ENCODE measurements at places on chromosomes 5 and 9.

GRCh38 chr9:96501633-96502538 is 51.9 kb downstream of the HABP4 start:
- DNase-seq: no peak

- no peak for DNase-seq
Observed at GRCh38 chr9:129676975-129677374, 11.5 kb downstream of the PRRX2 start.

DNA sequence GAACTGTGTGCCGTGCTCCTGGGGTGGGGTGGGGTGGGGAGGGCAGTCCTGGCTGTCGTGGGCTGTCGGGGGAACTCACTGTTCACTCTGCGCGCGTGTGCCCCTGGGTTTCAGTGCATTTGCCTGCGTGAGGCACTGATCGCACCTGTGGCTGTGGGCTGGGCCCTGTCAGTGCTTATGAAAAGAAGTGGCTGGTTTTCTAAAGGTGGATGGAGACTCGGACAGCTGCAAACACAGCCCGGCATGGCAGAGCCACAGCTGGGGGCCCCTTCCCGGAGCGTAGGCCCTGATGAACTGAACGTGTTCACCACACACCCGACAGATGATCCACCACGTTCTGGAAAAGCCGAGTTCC is 42.7 kb downstream of the NKD2 start:
- DNase-seq: no peak

DNA sequence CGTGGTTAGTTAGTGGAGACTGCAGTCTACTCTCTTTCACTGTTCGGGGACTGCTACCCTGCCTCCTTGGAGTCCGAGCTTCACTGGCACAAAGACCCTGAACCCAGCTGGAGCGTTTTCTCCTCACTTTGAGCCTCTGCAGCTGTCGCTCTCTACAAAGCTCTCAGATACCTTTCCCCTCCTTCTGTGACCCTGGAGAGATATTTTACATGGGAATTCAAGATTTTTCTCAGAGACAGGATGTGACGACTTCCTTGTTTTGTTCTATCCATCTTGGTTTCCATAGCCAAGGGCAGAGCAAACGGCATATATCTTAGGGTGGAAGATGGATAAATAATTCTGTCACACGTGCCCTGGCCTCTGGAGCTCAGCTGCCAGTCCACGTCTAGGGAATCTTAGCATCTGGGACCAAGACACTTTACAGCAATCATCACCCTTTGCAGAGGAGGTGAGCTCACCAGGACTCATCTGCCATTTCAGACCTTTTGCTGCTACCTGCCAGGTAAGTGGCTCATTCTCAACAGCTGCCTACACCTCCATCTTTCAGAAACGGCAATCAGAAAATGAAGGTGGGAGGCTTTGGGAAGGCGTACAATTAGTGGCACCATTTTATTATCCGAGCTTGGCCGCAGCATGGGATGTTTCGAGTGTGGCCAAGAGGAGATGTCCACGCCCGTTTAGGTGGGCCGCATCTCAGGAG is at the start of gene BTNL9:
BTNL9 (plus strand) TSS at position 336 of the 700 bp plus-strand sequence. CDS start 5,224 bp downstream, outside the sequence.
- DNase-seq: no peak

GRCh38 chr9:94681508-94681907 is 42.2 kb upstream of the FBP1 start:
- peak; percentile 75 for DNase-seq

DNA sequence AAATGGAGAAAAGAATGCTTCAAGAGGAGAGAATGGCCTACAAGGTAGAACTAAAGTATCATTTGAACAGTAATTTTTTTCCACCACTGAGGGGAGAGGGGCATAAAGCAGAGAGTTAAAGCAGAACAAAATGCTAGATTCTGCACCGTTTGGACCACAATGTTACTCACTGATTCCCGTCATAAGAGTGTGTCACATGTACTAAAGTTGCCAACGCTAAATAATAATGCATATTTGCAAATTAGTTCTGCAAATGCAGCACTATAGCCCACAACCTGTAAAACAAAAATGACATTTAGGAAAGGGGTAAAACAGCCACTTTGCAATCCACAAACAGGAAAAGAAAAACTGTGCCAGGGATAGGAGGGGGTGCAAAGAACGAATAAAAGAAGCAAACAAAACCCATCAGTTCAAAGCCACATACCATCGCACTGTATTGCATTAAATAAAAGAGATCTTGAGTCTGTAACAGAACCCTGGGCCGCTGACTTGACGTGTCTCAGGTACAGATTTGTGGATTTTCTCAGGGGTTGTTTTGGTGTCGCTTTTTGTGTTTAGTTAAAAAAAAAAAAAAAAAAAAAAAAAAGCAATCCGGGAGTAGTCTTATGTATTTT is 7.7 kb upstream of the NFIB start:
- no peak for DNase-seq

- no peak for DNase-seq
Observed at GRCh38 chr5:39863926-39864552, 439.3 kb upstream of the DAB2 start.

- no peak for DNase-seq
Observed at GRCh38 chr5:93145767-93146166, 435.3 kb downstream of the NR2F1-AS1 start.

GRCh38 chr5:111635151-111635902 is 121.7 kb downstream of the NREP start:
- peak; percentile 76 for DNase-seq

GRCh38 chr5:142481410-142481809 is 156.6 kb upstream of the SPRY4 start:
- DNase-seq: no peak

GRCh38 chr9:123426406-123426805 is 70.4 kb downstream of the CRB2 start:
- DNase-seq: peak; percentile 8

- DNase-seq: no peak
Observed at GRCh38 chr5:50786073-50786472, 119.6 kb downstream of the PARP8 start.

DNA sequence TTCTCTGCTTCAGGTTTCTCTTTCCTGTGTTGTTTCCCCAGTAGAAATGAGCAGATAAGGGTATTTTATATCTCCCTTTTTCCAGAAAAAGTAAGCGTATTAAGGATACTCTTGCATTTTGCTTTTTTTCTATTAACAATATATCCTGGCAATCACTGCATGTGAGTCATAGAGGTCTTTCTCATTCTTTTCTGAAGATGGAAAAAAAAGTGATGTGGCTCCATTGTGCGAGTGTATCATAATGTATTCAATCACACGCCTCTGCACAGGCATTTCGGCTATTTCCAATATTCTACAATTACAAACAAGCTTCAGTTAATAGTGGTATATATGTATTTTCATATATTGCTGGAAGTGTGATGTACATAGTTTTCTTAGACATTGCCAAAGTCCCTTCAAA is 155.9 kb downstream of the MED27 start:
- no peak for DNase-seq

DNA sequence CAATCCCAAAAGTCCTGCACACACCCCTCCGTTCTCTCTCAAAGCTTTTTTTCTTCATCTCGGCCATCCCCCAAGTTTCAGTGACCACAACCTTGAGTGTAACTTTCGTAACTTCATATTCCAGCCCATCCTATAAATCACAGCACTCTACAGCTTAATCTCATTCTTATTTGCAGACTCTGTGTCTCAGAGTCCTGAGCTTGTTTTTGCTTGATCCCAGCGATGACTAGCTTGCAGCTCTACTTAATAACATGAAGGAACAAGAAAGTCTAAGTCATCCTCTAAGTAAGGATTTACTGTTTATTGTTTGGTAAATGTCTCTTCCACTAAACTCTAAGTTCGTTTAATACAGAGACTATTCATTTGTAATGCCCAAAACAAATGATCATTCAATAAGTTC is 2.6 kb upstream of the SPDL1 start:
- DNase-seq: no peak

GRCh38 chr5:5089895-5090649 is 50.1 kb upstream of the ADAMTS16 start:
- DNase-seq: no peak

- DNase-seq: peak; percentile 18
Observed at GRCh38 chr5:135843571-135844337, 9.3 kb downstream of the SLC25A48 start.

GRCh38 chr9:126149661-126150060 is 177.0 kb upstream of the MVB12B start:
- DNase-seq: peak; percentile 35

GRCh38 chr5:10595293-10595671 is 31.4 kb downstream of the ANKRD33B start:
- no peak for DNase-seq

GRCh38 chr9:1469996-1470395 is 419.8 kb downstream of the DMRT2 start:
- no peak for DNase-seq

DNA sequence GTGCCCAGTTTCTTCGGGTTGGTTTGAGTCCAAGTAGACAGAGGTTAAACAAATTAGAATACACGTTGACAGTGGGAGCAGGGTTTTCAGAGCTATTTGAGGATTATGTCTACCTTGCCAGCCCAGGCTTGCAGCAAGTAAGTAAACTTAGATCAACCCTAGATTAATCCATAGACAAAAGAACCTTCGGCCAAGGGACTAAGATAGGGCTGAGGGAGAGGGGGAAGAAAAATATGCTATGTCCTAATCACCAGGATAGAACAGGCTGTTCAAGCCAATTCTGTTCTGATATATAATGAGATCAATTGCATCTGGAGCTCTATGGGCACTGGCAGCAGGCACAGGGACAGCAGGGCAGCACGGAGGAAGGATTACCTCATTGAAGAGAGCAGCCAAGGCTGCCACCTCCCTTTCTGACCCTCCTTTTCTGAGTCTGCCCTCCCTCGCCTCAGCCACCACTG is 377.7 kb downstream of the PIK3R1 start:
- DNase-seq: peak; percentile 87

DNA sequence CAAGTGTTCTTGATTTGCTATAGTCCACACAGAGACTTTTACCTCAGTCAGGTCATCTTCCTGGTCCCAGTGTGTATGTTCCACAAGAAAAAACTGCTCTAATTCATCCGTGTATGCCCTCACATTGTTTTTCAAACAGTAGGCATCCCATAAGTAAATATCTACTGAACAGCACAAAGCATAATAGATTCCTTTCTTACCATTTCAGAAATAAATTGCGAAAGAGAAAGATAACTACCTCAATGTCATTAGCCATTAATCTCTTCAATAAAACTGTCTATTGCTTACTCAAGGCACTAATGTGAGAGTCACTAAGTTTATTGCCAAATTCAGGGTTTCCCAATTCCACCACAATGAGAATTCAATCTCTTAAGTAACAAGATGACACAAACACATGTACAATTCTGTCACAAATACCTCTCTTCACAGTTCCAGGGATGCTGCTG is 9.6 kb downstream of the FBXW2 start:
- DNase-seq: no peak

DNA sequence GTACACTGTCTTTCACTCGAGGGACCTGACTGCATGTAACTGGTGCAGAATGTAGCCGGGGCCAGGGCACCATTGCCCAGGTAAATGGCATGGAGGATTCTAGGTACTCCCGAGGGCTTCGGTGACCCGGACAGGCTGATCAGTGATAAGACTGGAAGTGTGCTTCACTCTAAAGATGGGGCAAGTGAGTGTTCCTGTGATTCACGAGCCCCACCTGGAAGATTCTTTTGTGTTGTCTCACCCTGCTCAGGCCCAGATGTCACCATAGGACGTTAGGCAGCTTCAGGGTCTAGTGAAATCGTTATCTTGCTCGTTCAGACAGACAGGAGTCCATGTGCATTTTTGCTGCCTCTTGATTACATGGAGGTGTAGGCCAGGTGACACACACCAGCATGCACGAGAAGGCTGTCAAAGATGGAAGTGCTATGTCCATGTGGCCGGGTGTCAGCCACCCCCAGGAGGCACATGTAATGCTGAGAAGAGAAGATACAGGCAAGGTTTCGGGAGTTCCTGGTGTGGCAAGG is 73.9 kb downstream of the WNK2 start:
- DNase-seq: peak; percentile 26

DNA sequence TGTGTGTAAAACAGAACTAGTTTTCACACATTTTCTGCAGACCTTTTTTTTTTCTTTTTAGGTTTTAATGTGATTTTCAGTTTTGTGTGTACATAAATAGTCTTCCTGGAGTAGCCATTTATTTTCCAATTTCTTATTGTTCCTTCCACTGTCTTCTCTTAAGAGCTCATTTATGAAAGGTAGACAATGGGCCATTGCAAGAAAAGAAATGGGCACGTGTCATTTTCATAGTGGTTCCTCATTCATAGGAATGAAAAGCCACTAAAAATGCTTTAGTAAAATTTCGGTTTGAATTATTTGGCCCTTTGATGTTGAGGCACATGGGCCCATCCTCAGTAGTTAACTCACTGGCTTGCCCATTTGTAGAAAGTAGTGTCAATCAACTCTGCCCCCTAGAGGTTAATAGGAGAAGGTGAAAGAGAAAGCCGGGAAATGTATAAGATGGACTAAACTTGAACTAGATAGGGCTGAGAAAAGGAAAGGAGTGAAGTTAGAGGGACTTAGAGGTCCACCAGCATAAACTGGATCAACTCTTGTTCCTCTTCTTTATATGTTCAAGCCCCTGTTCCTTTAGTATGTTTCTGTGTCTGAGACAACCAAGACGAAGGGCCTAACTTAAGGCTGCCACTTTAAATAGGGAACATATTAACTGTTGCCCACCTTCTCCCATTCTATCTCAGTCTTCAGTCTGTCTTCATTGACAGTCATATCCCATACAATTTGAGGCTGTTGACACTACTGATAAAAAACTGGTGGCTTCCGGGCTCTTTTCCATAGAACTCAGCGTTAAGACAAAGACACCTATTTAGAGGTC is 72.6 kb downstream of the SMARCA2 start:
- DNase-seq: no peak

DNA sequence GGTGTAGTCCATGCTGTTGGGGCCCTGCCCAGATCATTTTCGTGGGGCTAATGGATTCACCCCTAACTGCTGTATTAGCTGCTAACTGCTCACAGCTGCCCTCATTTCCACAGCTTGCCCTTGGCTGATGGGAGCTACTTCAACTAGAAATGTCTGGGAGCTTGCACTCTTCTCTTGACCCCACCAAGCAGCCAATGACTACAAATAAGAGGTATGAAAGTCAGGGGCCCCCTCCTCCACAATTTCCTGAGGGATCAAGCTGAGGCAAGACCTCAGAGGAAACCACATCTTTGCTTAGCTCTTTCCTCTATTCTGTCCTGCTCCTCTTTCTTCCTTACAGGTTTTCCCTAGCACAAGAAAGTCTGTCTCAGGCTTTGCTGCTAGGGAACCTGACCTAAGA is 397.5 kb downstream of the MLLT3 start:
- DNase-seq: no peak

Measured in left lobe of liver (tissue), 2 donors.